ENCODE measurements at places on chromosomes 4 and X. TPM values are rescaled to one million over a fixed set of nuclear protein-coding genes. Genes with fewer than 3 reads are reported as not detected.

- no peak for DNase-seq
Measured at GRCh38 chr4:55253948-55254593, 92.0 kb upstream of the SRD5A3 start.

PUDP gene
- total RNA-seq: 15.5 TPM

DNA sequence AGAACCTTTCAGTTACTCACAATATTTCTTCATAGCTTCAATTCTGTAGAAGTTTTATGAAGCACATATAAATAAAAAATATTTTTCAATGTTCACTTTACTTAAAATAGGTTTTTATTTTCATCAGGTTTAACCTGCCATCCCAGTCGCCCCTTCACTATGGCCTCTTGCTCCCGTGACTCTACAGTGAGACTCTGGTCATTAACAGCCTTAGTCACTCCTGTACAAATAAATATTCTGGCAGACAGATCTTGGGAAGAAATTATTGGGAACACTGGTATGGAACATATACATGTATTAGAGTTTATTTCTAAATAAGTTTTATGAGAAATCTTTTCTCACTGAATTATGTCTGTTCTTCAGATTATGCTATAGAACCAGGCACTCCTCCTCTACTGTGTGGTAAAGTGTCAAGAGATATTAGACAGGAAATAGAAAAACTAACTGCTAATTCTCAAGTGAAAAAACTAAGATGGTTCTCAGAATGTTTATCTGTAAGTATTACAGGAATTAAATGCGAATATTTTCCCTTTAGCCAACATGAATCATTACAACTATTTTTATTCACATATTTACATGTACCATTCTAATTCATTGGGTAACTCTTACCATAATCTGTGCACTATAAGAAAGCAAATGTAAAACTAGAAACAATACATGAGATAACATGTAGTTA, 45.6 kb downstream of the SPATA4 start:
- no peak for DNase-seq

PAGE4 gene
- total RNA-seq: not detected

GUF1 gene
- total RNA-seq: 11.9 TPM

Measured in mesenteric fat pad (tissue), 1 donor.